ENCODE measurements at places on chromosomes 11 and 22.

GRCh38 chr22:38305471-38306448, 11.5 kb downstream of the CSNK1E start:
- DNase-seq = peak; percentile 46

GRCh38 chr22:46115755-46116490, 34.4 kb upstream of the PPARA start:
- DNase-seq = no peak

DNA sequence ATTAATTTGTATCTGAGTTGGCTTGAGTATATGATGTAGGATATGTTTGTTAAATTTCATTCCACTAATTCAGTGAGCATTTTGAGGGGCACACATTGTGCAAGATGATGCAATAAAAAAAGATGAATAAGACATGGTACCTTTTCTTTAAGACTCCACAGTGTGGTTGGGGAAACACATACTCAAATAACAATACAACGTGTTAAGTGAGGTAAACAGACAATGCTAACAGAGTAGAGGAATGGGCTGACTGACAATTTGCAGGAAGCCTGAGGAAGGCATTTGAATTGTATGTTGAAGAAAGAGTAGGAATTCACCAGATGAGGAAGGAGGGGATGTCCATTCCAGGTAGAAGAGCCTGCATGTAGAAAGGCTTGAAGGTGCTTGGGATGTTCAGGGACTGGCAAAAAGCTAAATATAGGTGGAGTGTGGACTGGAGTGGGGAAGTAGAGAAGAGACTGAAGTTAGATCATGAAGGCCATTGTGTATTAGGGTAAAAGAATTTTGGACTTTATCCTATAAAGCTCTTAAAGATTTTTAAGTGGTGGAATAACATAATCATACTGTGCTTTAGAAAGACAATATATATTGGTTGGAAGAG, 6.8 kb downstream of the RNF169 start:
- no peak for DNase-seq

GRCh38 chr11:121524233-121524631, 71.5 kb upstream of the SORL1-AS1 start:
- DNase-seq = no peak

DNA sequence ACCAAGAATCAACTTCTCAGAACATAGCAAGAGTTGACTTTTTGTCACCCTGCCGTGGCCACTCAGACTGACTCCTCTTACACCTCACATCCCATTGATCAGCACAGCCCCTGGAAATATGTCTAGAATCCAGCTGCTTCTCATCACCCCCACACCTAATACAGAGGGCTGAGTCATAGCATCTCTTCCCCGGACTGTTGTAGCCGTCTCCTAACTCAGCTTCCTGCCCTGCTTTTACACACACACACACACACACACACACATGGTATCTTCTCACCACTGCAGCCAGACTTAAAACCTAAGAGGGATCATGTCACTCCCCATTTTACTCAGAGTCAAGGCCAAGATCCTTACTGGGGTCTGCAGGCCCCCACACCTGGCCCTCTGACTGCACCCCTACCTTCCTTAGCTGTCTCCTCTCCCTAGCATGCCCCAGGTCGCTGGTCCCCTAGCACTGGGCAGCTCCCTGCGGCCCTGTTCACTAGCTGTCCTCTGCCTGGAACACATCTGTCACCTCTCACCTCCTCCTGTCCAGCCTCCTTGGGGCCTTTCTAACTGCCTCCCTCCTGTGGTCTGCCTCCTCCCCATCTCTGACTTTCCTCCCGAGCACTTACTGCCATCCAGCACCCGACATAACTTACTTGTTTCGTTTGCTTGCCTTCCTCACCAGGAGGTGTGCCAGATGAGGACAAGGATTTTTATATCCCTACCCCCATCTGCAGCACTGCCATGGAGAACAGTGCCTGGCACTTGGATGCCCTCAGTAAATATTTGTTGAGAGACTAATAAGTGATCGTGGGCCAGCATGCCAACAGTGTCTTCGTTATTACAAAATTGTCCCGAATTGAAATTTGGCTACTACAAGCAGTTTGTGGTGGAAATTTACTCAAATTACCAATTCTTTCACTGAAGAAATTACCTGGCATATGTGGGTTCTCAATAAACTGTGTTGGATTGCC, 61.9 kb downstream of the BMAL1 start:
- DNase-seq = peak; percentile 92

DNA sequence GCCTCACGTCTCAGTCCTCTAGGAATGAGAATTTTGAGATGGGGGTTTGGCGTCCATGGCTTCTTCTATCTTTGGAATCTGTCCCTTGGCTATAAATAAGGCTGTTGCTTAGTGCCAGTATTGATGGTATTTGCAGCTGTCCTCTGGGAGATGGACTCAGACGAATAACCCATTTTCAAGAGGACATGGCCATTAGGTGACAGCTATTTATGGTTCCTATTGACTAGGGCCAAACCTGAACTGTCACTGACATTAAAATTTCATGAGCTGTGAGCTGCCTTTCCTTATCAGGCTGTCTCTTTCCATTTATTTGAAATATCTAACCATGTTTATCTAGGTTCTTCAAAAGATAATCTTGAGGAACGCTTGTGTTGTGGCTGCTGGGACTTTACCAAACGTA, 92.7 kb downstream of the NAV2 start:
- no peak for DNase-seq

DNA sequence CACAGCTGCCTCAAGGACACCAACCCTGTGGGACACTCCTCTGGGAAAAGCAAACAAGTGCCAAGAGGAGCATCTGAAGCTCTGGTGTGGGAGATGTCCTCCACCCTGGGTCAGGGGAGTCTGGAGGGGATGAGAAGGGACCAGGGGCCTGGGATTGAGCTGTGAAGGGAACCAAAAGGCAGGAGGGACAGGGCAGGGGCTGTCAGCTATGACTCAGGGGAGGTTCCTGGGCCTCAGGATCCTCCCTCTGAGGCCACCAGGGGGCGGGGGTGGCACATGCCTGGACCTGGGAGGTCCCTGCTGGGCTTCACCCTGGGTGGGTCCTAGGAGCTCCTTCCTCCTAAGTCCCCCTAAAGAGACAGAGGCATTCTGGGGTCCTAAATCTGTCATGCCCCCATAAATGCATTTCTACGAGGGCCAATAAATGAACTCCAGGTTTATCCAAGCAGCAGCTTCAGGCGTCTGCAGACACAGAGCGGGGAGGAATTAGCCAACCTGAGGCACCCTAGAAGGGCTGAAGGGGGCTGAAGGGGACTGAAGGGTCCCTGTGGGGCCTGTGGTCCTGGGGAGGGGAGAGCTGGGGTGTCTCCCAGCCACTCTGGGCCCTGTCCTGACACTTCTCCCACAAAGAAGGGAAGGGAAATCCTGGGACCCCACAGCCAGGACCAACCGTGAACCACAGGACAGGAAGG, 31.9 kb upstream of the IGLL5 start:
- DNase-seq = peak; percentile 28

GRCh38 chr22:45154383-45154782, 9.3 kb upstream of the NUP50 start:
- DNase-seq = peak; percentile 62

- DNase-seq = no peak
Observed at GRCh38 chr11:71499546-71499945, 27.5 kb upstream of the KRTAP5-7 start.

All from EH (cell line).